Placental pericyte (primary cell): ENCODE measurements at places on chromosomes 2 and 18. TPM values are rescaled to one million over a fixed set of nuclear protein-coding genes. Genes with fewer than 3 reads are reported as not detected.

The DSC3 gene
- total RNA-seq = under 0.01 and 0.14 TPM in 2 replicates

The SNTG2 gene
- not detected in 2 replicates for total RNA-seq

The ALLC gene
- total RNA-seq = not detected in 2 replicates

The ZSWIM2 gene
- total RNA-seq = not detected in 2 replicates

The PSD4 gene
- 0.66 and 1.1 TPM in 2 replicates for total RNA-seq

The SP5 gene
- total RNA-seq = not detected in 2 replicates

The GAD1 gene
- 0.22 and 0.43 TPM in 2 replicates for total RNA-seq

The LANCL1 gene
- total RNA-seq = 16.2 and 43.7 TPM in 2 replicates

The TMEM37 gene
- 0.29 and 0.66 TPM in 2 replicates for total RNA-seq

The ACTR1B gene
- 40.3 and 69.9 TPM in 2 replicates for total RNA-seq

The OTOS gene
- not detected in 2 replicates for total RNA-seq

The SIX2 gene
- under 0.01 TPM in 1 of 2 replicates, not detected in the other for total RNA-seq

The MTIF2 gene
- 31.4 and 36.1 TPM in 2 replicates for total RNA-seq

The MARCHF4 gene
- 1.1 and 8.7 TPM in 2 replicates for total RNA-seq

The POTEF gene
- not detected in 2 replicates for total RNA-seq

The CSRNP3 gene
- total RNA-seq = under 0.01 and 0.43 TPM in 2 replicates

The ZNF521 gene
- total RNA-seq = 33.6 and 41.8 TPM in 2 replicates

The SLC20A1 gene
- total RNA-seq = 114 and 560 TPM in 2 replicates

The SMARCAL1 gene
- 21.2 and 26.5 TPM in 2 replicates for total RNA-seq

The C2orf66 gene
- not detected in 2 replicates for total RNA-seq

The SPDYA gene
- total RNA-seq = 0.57 and 0.66 TPM in 2 replicates

The GALR1 gene
- total RNA-seq = not detected in 2 replicates

The SCN1A gene
- total RNA-seq = not detected in 2 replicates

The IL37 gene
- 0.29 TPM in 1 of 2 replicates, not detected in the other for total RNA-seq

The CRYGC gene
- not detected in 2 replicates for total RNA-seq

The GTF3C2 gene
- 31.7 and 63.6 TPM in 2 replicates for total RNA-seq

The CRACDL gene
- total RNA-seq = not detected in 2 replicates

The SERPINB11 gene
- not detected in 2 replicates for total RNA-seq

The TBR1 gene
- total RNA-seq = under 0.01 TPM in 1 of 2 replicates, not detected in the other

The OTOF gene
- 0.14 TPM in 1 of 2 replicates, not detected in the other for total RNA-seq

The ABCB11 gene
- not detected in 2 replicates for total RNA-seq

The TOGARAM2 gene
- under 0.01 TPM in 2 replicates for total RNA-seq

The SERPINB13 gene
- not detected in 2 replicates for total RNA-seq

The TSHZ1 gene
- total RNA-seq = 7.7 and 9.0 TPM in 2 replicates

The NEU4 gene
- 0.57 TPM in 1 of 2 replicates, not detected in the other for total RNA-seq

The SCG2 gene
- 3.0 and 5.3 TPM in 2 replicates for total RNA-seq

The ABCG8 gene
- not detected in 2 replicates for total RNA-seq

The HOXD12 gene
- total RNA-seq = 0.22 TPM in 1 of 2 replicates, not detected in the other

The TNS1 gene
- total RNA-seq = 48.1 and 164 TPM in 2 replicates

The RAD51AP2 gene
- under 0.01 TPM in 1 of 2 replicates, not detected in the other for total RNA-seq

The ALPP gene
- under 0.01 TPM in 1 of 2 replicates, not detected in the other for total RNA-seq

The TUBA3D gene
- total RNA-seq = not detected in 2 replicates

The TEKT4 gene
- total RNA-seq = not detected in 2 replicates

The ACMSD gene
- total RNA-seq = not detected in 2 replicates

The SAG gene
- total RNA-seq = not detected in 2 replicates

The INO80D gene
- 7.7 and 12.9 TPM in 2 replicates for total RNA-seq

The IFIH1 gene
- total RNA-seq = 4.6 and 9.3 TPM in 2 replicates

The KRCC1 gene
- total RNA-seq = 17.1 and 17.5 TPM in 2 replicates

The SPATA3 gene
- total RNA-seq = not detected in 2 replicates

The ERBB4 gene
- 0.14 TPM in 1 of 2 replicates, not detected in the other for total RNA-seq

The GDF7 gene
- total RNA-seq = under 0.01 TPM in 2 replicates

The ACYP2 gene
- 5.3 and 5.9 TPM in 2 replicates for total RNA-seq

The RSAD2 gene
- total RNA-seq = 0.43 TPM in 1 of 2 replicates, not detected in the other

The LAMA1 gene
- 12.5 and 19.5 TPM in 2 replicates for total RNA-seq

The CYP27A1 gene
- total RNA-seq = 4.7 and 23.4 TPM in 2 replicates

The RAB27B gene
- 20.5 and 24.5 TPM in 2 replicates for total RNA-seq

The TXNDC2 gene
- 0.14 and 0.22 TPM in 2 replicates for total RNA-seq

The CNGA3 gene
- not detected in 2 replicates for total RNA-seq

The CYBRD1 gene
- 95.3 and 139 TPM in 2 replicates for total RNA-seq

The ATP8B1 gene
- 6.1 and 37.5 TPM in 2 replicates for total RNA-seq
